Glomerular endothelial cell (primary cell): ENCODE measurements at places on chromosomes 12 and 14. TPM values are rescaled to one million over a fixed set of nuclear protein-coding genes. Genes with fewer than 3 reads are reported as not detected.

- DNase-seq: no peak
Observed at GRCh38 chr14:58865514-58866281, 227.9 kb downstream of the DACT1 start.

GRCh38 chr14:94143239-94143638, 13.8 kb upstream of the IFI27L2 start:
- no peak for DNase-seq

The RILPL2 gene
- 3.3 and 3.7 TPM in 2 replicates for total RNA-seq

DNA sequence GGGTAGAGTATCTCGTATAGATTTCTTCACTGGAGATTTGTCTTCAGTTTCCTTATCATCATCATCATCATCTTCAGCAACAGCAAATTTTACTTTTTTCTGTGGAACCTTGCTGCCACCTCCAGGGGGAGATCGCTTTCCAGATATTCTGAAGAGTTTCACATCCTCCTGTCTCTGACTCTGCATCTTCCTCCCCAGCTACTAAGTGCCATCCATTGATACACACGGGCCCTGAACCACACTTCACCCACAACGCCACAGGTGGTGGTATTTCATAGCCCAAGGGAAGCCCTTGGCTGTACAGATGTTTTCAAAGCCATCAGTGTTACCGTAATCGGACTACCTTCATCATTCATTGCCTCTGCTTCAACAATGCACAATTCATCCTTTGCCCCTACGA, 82.2 kb downstream of the PPP2R5C start:
- DNase-seq: no peak

DNA sequence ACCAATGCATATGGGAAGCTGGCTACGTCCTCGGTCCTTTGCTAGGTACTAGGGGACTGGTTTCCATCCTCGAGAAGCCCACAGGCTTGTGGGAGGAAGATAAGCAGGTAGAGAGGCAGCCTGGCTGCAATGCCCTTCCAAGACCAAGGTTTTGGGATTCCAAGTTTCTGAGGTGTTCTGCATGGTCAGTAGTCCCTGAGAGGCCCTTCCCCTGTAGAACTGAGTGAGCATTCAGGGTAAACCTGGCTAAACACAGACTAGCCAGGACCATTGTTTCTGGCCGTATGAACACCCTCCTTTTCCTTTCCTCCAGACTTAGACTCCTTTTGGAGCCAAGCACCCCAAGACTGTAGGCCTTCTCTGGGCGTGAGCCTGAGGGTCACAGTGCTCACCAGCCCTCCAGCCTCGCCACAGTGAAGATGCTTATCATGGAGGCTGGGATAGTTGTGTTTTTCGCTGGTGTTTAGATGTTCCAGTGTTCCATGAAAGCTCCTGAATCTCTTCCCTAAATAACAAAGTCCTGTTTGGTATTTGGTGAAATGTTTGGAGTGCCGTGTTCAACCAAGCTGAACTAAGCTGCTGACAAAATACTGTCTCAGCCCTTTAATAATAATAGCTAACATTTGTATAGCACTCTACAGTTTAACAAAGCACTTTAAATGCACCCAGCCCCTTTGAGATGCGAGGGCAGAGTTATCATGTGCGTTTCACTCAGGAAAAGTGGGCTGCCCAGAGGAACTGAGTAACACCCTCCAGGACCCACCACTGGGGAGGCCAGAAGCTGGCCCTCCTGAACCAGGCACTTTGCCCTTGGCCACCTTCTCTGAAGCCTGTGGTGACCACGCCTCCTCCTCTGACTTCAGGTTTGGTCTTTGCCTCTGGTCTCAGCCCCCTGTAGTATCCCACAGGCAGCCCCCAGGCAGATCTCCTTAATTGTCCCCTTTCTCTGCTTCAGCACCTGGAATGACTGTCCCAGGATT, 284.5 kb downstream of the CACNA1C start:
- DNase-seq: no peak

DNA sequence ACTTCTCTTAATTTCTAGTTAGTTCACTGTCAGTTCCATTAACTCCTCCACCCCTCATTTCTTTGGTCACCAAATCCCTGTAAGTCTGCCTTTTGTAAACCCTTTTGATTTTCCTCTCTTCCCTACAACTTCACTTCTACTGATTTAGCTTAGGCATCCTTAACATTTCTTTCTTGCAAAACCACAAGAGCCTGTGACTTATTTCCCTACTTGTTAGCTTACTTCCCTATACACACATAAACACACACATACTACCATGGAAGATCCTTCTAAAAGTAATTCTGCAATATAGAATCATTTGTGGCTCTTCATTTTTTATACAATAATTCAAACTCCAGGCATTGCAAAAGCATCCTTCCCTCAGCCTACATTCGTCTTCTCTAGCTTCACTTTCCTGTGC, 494.3 kb upstream of the USP15 start:
- DNase-seq: no peak

- no peak for DNase-seq
Observed at GRCh38 chr14:38366374-38366773, 110.5 kb upstream of the CLEC14A start.

DNA sequence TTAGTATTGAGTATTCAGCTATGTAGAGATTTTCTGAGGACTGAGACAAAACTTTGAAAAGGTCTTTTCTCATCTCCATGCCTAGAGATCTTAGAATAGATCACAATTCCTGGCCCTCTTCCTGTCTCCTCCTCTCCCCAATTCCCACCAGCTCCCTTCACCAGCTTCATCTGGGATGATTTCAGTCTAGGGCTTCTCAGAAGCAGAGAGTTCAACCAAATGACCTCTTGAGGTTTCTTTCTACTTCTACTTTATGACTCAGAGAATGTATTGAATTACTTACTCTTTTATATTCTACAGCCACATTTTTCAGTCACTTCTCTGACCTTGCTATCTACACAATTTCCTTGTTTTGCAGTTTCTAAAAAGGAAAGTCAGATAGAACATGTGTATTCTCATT, 19.4 kb upstream of the SNX6 start:
- DNase-seq: no peak

- DNase-seq: no peak
Observed at GRCh38 chr12:103441437-103442181, 54.2 kb downstream of the C12orf42 start.

The ANO2 gene
- total RNA-seq: 13.0 and 32.4 TPM in 2 replicates

The ALDH6A1 gene
- total RNA-seq: 7.2 and 9.9 TPM in 2 replicates

GRCh38 chr14:36835128-36835527, 173.5 kb downstream of the PAX9 start:
- no peak for DNase-seq

- no peak for DNase-seq
Observed at GRCh38 chr12:80469681-80470080, 25.6 kb downstream of the PTPRQ start.

The RNU4-1 gene
- under 0.01 TPM in 2 replicates for total RNA-seq

The OASL gene
- total RNA-seq: 0.39 and 2.4 TPM in 2 replicates

DNA sequence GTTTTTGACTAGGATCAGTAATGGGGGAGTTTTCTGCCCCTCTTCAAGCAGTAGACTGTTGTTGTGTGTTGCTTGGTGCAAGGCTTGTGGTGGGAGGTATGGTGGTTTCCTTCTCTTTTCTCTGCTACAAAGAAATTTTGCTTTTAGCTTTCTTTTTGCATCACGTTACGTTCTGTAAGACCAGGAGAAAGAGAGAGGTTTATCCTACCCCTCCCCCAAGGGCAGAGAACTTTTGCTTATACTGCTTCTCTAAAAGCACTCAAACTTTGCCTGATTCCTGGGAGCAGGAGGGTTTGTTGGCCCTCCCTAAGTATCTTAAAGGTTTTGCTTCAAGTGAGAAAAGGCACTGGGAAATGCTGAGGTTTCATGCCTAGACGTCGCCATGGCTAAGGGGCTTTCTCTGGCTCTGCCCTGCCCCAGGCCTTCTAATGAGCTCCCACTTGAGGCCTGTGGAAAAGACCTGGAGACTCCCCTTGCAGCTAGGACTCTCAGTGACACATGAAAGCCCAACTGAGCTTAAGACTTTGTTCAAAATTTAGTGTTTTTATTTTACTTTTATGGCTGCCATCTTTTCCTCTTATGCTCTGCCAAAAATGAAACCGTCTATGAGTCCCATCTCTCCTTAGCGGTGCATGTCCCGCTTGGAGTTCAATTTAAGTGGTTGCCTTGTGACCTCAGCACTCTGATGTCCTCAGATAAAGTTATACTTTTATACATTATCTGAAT, 49.2 kb downstream of the EIF2S3B start:
- no peak for DNase-seq

DNA sequence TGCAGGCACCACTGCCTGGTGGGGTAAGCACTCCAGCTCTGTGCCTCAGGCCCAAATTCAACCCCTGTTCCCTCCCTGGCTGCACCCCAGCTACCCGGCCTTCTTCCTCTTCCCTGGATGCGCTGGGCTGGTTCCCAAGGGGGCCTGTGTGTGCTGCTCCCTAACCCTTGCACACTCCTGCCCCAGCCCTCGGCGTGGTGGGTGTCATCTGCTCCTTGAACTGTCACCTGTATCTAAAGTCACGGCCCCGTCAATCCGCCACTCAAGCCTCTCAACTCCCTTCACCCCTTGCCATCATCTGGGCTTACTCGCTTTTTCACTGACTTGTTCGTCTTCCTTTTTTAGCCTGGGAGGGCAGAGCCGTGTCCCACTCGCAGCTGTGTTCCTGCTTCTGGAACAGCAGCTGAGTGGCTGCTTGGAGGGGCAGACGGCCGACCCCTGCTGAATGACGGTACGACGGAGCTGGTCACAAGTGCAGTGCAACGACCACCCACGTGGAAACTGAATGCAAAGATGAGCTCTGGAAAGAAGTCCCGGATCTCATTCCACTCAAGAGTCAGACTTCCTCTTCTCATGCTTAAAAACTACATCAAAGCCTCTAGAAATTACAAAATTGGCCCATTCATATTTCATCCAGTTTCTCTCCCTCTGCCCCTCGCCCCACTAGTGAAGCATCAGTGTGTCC, 138.9 kb downstream of the PIWIL1 start:
- no peak for DNase-seq

The PLXNC1 gene
- 0.15 and 0.99 TPM in 2 replicates for total RNA-seq

The KLRC3 gene
- not detected in 2 replicates for total RNA-seq

The SLC38A1 gene
- total RNA-seq: 102 and 104 TPM in 2 replicates

DNA sequence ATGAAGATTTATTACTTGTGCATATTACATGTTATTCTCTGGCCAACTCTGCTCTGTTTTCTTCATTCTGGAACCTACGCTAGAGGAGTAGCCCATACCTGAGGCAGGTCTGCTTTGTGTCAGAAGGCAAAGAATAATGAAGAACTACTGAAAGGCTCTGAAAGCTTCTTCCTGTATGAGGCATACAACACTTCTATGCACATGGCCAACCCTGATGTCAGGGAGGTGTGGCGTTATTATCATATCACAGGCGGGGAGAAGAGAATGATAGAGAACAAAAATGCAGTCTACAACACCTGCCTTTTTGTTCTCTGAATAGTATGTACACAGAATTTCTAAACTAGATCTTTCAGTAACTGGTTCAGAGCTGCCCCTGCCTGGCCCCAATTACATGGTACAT, 32.5 kb upstream of the CRY1 start:
- DNase-seq: no peak

GRCh38 chr12:89799316-89799715, 90.7 kb upstream of the ATP2B1 start:
- no peak for DNase-seq

The SOX5 gene
- total RNA-seq: 1.5 and 2.2 TPM in 2 replicates

DNA sequence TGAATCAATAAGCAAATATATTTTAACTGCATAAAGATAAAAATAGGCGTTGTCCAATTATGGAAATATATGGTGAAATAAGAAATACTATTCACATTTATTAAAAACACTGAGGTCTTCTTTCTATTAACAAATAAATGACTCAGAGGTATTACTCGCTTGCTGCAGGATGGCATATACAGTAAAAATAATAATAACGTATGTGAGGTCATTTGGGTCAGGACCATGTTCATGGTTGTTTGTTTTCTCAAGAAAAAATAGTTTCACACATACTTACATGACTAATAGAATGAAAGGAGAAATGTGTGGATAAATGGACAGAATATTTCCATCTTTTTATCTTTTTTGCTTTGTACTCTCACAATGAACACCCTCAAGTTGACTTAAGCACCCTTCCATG, 46.5 kb upstream of the RTL1 start:
- no peak for DNase-seq
